ENCODE measurements at places on chromosomes 16 and 17.

DNA sequence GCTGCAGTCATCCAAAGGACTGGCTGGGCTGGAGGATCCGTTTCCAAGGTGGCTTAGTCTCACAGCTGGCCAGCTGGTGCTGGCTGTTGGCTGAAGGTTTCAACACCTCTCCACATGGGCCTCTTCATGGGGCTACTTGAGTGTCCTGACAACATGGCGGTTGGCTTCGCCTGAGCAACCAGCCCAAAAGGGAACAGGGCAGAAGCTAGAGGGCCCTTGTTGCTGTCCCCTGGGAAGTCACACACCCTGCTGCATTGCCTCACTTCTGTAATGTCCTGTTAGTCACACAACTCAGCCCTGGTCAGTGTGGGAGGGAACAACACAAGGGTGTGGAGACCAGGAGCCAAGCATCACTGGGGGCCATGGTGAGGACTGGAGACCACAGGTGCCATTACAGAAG lies 36.6 kb downstream of the C16orf78 start:
- DNase-seq: no peak

- DNase-seq: no peak
Observed at GRCh38 chr16:85812031-85812807, 12.7 kb downstream of the COX4I1 start.

GRCh38 chr16:84115919-84116719 lies 623 bp downstream of the MBTPS1 start:
- DNase-seq: no peak

DNA sequence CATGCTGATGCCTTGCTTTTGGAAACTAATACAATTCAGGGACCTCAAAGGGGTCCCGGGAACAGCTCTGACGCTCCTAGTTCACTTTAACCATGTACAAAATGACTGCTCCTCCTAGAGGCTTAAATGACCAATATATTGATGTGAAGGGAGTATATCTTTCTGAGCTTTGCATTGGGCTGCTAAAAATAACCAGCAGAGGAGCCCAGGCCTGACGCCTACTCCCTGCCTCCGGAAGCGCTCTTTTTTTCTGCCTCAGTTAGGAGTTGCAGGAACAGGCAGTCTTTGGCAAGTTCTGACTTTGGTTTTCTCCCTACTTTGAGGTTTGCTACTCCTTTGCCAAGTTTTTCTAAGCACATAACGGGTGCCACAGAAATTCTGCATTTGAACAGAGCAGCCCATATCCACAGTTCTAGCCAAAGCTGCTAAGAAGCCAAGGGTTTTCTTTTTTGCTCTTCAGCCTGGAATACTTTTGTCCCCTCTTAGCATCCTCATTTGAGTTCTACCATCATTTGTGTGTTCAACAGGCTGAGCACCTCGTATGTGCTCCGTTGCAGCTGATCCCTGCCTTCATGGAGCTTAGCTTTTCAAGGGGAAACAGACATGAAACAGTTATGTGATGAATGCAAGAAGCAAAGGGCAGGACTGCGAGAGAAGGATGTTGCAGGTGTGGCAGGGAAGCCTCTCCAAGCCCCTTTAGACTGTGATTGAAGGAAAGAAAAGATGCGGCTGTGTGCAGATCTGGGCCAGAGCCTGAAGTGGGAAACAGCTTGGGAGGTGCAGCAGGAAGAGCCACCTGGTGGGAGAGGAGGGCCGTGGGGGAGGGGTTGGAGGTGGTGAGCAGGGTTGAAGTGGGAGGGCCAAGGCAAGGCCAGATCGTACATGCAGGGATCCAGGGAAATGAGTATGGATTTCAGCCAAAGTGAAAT lies 2.8 kb upstream of the NAGPA start:
- no peak for DNase-seq

DNA sequence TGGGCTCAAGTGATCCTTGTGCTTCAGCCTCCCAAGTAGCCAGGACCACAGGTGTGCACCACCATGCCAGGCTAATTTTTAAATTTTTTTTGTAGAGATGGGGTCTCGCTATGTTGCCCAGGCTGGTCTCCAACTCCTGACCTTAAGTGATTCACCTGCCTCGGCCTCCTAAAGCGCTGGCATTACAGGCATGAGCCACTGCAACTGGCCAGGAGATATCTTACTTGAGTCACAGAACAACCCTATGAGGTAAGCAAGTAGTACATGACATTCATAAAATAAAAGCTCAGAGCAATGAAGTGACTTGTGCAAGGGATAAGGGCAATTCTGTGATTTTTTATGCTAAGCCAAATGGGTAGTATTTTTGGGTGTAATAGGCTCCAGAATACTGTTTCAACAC lies 57.3 kb downstream of the CDC27 start:
- no peak for DNase-seq

DNA sequence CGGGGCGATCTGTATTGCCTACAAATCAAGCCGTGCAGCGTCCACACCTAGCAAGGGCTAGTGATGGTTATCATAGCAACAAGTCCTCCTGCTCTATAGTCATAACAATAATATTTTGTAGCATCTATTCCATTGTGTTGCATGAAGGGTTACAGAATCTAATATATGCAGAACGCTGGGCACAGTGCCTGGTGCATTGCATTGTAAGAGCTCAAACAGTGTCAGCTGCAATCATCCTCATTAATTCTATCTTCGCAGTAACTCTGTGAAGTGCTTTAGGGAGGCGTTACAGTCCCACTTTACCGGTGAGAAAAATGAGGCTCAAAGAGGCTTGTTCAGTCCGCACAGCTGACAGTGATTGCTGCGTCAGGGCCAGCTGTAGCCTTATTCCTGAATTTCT lies 149.4 kb downstream of the RBFOX1 start:
- no peak for DNase-seq

DNA sequence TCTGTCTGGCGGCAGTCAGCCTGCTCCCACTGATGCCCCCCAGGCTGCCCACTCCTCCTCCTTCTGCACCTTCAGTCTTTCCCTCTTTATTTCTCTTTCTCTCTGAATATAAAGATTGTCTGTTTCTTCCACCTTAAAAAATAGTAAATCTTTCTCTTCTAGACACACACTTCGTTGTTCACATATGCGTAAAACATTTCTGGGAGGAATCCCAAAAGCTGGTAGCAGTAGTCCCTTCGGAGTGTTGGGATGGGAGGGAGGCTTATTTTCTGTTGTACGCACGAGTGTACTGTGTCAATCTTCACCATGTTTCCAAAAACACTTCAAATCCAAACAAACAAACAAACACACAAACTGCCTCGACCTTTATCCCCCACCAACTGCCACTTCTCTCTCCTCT lies 9.9 kb downstream of the OSBPL7 start:
- peak; percentile 60 for DNase-seq

- no peak for DNase-seq
Observed at GRCh38 chr16:11399261-11399831, 54.1 kb downstream of the RMI2 start.

- DNase-seq: no peak
Observed at GRCh38 chr17:35127751-35128514, 6.5 kb downstream of the FNDC8 start.

- DNase-seq: no peak
Observed at GRCh38 chr16:17691899-17692176, 221.1 kb upstream of the XYLT1 start.

DNA sequence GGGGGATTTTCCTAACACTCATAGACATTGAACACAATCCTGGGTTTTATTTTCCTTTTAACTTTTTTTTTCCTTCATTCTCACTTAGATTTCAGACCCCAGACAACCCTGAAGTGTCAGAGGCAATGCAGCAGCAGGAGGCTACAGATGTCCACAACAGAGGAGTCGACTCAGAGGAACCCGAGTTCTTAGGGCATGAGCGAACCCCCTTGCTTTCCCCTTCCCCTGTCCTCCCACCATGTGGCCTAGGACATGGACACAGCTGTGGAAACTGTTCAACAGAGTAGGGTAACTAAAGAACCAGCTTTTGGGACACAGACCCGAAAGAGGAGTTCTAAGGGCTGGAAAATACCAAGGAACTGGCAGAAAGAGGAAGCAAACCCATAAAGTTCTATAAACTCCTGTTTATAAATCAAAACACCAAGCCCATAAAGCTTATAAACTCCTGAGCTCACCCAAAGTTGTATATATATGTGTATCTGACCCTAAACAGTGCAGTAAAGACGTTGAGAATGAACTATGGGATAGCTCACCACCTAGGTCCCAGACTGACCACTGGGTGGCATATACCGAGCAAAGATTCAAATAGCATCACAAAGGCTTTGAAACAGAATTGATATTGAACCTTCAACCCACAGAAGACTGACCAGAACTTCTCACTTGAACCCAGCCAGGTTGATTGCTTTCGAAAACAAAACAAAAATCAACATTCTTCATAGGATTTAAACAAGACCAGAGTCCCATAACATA lies 33.9 kb downstream of the CMTM4 start:
- DNase-seq: peak; percentile 14

DNA sequence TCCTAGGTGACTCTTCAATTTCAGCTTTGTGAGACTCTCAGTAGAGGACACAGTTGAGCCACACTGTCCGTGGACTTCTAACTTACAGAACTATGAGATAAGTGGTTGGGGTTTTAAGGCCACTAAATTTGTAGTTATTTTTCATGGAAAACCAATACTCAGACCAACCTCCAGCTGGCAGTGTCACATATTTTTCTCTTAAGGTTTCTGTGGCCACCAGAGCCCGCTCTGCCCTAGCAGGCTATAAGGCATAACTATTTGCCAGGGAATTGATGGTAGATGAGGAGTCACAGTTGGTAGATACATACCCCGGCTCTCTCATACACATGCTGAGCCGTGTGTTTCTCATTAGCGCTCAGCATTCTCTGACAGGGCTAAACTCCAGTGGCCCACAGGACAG lies 336.8 kb upstream of the MON1B start:
- DNase-seq: no peak

DNA sequence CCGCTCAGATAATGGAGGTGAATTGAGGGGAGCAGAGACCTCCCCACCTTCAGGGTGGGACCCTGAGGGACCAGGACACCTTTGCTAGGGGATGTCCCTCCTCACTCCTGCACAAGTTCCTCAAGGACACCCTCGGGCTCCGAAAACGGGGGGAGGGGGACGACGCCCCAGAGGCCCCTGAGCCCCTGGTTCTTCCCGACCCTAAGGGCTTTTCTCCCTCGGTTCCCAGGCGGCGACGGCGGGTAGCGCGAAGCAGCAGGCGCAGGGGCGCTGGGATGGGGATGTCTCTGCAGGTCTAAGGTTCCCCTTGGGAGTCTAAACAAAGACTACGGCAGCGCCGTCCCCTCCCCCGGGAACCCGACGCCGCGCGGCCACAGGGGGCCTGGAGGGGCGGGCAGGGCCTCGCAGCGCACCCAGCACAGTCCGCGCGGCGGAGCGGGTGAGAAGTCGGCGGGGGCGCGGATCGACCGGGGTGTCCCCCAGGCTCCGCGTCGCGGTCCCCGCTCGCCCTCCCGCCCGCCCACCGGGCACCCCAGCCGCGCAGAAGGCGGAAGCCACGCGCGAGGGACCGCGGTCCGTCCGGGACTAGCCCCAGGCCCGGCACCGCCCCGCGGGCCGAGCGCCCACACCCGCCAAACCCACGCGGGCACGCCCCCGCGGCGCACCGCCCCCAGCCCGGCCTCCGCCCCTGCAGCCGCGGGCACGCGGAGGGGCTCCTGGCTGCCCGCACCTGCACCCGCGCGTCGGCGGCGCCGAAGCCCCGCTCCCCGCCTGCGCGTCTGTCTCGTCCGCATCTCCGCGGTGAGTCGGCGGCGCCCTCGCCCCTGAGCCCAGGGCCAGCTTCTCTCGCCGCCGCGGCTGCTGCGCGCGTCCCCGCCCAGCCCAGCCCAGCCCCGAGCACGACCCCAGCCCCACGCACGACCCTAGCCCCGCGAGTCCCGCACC lies 36.7 kb upstream of the NDRG4 start:
- no peak for DNase-seq

GRCh38 chr16:8645831-8646230 lies 24.3 kb downstream of the METTL22 start:
- DNase-seq: no peak

GRCh38 chr16:12677502-12677901 lies 126.2 kb downstream of the CPPED1 start:
- DNase-seq: no peak

DNA sequence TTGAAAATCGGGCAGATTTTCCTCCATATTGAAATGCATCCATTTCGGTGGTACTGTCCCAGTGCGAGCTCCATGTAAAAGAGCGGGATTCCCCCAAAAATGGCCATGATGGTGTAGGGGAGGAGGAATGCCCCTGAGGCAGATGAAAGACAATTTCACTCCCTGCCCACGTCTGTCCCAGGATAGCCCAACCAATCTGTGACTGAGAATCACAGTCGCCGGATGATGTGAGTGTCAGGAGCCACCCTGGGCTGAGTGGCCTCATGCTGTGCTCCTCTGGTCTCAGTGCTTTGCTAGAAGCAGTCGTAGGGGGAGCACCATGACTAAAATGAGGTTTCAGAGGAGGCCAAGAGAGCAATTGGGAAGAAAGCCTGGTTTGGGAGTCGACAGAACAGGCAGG lies 16.7 kb downstream of the SLC6A4 start:
- no peak for DNase-seq

DNA sequence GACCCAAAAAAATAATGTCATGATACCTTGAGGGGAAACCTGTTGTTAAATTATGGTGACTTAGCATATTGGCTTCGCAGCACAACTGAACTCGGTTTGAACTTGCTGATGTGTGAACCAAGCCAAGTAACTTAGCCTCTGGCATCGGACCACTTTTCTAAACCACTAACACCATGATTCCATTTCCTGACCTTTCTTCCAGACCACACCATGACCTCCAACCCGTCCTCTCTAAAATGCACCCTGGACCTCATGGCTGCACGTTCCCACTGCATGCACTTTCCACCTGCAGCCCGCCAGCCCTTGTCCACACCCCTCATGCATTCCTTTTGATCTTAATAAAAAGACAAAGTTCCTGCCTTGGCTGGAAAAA lies 29.3 kb downstream of the DYNLRB2 start:
- no peak for DNase-seq

- DNase-seq: no peak
Observed at GRCh38 chr17:3003296-3004149, 59.9 kb downstream of the OR1D5 start.

GRCh38 chr16:531494-532125 lies 4.1 kb downstream of the CAPN15 start:
- DNase-seq: no peak

GRCh38 chr16:55703003-55704001 lies 47.5 kb downstream of the SLC6A2 start:
- peak; percentile 45 for DNase-seq

- DNase-seq: no peak
Observed at GRCh38 chr17:50221864-50222545, 20.6 kb upstream of the COL1A1 start.

DNA sequence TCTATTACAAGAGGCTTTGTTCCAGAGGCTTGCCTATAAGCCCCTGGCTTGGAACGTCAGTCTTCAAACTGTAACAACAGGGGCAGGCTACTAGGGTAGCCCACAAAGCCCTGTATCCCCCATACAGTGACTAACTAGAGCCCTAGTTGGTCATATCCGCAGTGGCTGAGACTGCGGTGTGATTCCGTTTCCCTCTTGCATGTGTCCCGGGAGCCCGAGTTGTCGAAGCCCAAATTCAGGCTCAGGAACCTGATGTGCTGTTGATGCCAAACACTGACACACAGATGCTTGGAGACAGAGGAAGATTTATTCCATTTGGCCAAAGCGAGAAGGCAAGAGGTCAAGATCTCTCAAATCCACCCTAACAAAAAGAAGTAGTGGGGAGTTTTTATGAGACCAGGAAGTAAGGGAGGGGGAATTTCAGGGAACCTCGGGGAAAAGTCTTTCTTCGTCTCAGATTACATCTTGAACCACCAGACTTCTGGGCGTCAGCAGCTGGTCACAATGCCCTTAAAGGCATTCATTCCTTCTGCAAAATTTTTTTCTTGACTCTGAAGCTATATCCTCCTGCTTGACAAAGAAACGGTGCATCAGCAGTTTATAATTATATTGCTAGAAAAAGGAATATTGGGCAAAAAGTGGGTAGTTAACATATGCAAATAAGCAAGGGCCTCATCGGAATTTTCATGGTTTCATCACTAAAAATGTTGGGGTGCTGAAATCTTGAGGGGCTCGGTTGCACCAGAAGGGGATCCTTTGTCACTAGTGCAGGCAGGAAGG lies 879 bp downstream of the SLFN5 start:
- DNase-seq: peak; percentile 46
